ENCODE measurements at places on chromosomes 1 and 21.

DNA sequence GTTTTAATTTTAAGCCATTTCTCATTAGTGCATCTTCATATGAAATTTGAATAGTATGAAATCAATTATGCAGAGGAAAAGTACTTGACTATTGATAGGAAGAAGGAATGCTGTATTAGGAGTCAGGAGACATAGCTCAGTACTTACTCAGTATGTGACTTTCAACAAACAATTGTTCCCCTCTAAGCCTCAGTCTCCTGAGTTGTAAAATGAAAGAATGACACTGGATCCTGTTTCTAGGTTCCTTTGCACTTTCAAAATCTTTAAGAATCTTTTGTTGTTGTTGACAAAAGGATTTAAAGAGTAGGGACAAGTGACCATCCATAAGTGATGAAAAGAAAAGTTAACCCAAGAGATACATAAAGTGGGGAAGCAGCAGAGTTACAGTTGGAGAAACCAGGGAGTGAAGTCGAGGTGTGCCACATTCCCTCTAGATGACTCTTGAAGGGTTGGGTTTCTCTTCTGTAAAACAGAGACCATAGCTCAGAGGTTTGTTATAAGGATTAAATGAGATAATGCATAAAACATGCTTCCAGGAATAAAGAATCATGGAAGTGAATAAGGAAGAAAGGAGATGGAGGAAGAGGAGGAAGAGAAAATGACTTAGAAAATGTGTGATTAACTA lies 105.7 kb upstream of the KCNJ15 start:
- no peak for DNase-seq

GRCh38 chr1:88983791-88984559 lies 8.5 kb downstream of the KYAT3 start:
- peak; percentile 61 for DNase-seq

DNA sequence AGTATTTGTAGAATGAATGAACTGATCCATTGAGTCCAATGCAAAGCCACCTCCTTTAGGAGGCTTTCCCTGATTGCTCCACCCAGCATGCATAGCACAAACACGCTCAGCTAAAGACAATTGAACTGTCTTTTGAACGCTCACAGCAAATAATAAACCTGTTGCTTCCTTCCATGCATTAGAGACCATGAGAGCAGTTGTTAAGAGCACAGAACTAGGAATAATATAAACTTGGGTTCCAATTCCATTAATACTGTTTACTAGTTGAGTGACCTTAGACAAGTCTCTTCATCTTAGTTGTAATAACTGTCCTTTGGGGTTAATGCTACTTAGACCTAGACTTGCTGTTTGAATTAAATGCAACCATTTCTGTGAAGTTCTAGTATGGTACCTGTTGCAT lies 5.9 kb upstream of the MEF2D start:
- DNase-seq: no peak

DNA sequence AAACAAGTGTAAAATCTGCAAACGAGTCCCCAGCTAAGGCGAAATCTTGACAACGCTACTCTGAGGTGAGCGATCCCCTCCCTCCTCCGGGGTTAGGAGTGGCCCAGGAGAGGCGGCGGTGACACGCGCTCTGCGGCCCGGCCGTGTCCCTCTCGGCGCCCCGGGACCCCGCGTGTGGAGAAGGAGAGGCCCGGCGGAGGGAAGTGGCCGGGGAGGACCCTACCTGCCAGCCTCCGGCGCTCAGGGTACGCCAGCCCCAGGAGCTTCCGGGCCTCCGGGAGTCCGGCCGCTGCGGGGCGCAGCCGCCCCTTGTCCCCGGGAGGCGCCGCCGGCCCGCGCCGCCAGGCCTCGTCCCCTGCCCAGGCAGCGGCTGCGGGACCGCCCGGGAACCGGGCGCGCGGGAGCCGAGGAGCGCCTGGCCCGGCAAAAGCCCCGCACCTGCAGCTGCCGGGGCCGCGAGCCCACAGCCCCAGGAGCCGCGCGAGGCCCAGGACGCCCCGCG lies 543 bp downstream of the ABCB10 start:
- DNase-seq: no peak

DNA sequence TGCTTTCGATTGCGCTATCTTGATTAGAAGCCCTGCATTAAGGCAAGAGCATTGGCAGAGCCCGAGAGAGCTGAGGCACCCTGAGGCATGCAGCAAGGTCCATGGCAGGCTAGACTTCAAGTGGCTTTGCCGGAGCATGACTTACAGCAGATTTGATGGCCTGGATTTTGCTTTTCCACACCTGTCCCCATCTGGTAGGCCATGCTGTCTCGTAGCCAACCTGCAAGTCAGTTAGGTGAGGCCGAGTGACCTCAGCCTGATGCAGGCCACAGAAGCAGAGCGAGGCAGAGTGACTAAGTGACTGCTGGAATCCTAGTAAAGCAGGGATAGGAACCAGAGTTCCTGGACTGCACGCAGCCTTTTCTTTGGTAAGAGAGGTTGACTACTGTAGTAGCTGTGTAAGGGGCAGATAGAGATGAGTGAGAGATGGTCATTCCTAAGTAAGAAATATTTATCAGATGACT lies 148.9 kb downstream of the PBX1 start:
- no peak for DNase-seq

GRCh38 chr1:83901547-83902155 lies 97.3 kb downstream of the TTLL7 start:
- no peak for DNase-seq

DNA sequence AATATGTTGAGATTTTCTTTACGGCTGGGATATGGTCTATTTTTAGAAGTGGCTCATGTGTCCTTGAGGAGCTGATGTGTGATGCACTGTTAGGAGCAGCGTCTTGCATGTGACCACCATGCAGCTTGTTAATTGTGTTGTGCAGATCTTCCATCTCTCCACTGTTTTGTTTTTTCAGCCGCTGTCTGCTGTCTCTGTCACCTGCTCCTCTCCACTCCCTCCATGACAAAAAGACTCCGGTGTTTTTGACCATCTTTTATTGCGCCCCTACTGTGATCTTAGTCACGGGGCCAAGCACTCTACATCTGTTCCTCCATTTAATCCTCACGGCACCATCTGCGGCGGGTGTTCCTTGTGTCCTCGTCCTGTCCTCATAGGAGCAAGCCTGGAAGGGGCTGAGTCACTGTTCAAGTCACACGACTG lies 51.8 kb downstream of the ADARB1 start:
- DNase-seq: no peak

- no peak for DNase-seq
These were observed 17.6 kb downstream of the RABIF start for GRCh38 chr1:202871367-202871766.

DNA sequence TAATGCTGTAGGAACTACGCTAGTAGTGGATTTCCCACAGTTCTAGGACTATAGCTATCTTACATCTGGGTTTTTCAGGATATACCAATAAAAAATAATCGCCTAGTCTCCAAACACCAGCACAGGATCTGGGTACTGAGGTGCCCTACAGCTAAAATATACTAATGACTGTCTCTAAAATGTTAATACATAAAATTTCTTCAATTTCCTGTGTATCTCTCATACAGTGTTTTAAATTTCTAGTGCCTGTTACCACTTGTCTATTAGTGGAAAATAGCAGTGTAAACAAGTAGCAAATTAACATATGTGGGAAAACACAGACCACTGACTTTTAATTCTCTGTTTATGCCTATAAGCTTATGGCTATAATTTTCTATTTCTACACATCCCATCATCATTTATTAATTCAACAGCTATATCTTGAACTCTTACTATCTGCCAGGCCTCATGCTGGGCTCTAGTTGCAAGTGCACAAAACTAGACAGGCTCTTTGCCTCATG lies 16.1 kb upstream of the PTPN14 start:
- no peak for DNase-seq

- DNase-seq: no peak
These were observed 5.9 kb upstream of the MYOM3 start for GRCh38 chr1:24117722-24118409.

- DNase-seq: peak; percentile 10
These were observed 3.1 kb downstream of the RNF207 start for GRCh38 chr1:6208723-6209660.

- no peak for DNase-seq
These were observed 134.7 kb downstream of the PSMG1 start for GRCh38 chr21:39048574-39048973.

DNA sequence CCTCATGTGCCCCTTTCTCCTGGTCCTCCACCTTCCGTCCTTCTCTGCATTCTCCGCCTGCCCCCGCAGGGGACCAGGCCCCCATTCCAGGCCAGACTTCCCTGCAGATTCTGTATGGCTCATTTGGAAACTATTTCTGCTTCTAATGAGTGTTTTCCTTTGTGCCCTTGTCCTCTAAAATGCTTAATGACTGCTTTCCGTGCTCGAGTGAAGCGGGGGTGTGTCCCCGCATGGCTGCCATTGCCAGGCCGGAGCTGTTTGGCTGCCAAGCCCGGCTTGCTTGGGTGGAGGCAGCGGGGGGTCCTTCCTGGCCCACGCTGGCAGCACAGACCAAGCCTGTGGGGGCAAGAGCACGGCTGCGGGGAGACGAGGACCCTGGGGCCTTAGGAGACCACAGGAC lies 299.3 kb upstream of the VAMP3 start:
- peak; percentile 43 for DNase-seq

DNA sequence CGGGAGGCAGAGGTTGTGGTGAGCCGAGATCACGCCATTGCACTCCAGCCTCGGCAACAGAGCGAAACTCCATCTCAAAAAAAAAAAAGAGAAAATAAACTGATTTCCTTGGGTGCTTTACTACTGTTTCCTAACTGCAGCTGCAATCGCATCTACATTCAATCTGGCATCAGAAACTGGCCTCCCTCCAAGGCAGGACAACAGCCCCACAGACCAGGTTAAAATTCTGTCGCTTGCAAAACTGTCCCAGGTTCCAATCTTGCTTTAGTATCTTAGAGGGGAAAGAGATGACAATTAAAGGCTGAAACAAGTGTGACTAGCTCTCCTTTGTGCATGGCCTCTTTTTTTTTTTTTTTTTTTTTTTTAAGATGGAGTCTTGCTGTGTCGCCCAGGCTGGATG lies 32.4 kb upstream of the SLC25A33 start:
- no peak for DNase-seq

- DNase-seq: no peak
These were observed 72.1 kb downstream of the SKI start for GRCh38 chr1:2300004-2300771.

DNA sequence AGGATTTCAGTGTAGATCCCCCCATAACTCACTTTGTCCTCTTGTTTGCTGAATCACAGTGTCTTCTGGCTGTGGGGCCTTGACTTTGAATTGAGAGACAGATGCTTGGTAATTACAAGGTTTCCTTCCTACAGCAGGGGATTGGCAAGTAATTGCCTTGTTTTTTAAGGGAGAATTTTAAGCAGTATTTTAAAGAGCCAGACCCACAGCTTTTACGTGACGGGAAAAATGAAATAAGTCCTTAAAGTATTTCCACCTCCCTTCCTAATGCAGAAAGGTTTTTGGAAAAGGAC lies 41.0 kb downstream of the PGBD5 start:
- DNase-seq: no peak

GRCh38 chr21:38937286-38937790 lies 131.6 kb downstream of the ETS2 start:
- no peak for DNase-seq

DNA sequence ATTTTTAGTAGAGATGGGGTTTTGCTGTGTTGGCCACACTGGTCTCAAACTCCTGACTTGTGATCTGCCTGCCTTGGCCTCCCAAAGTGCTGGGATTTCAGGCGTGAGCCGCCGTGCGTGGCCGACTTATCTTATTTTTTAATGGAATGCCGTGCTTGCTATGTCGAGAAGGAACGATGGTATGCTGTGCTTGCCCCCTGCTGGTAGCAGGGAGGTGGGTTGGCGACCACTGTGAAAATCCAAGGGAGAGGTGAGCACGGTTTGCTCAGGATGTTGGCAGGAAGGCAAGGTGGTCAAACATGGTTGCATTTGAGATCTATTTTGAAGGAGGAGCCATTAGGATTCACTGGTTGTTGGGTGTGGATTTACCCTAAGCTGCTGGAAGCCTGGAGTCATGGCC lies 45.8 kb upstream of the RCC2 start:
- DNase-seq: no peak

GRCh38 chr1:221921936-221922335 lies 180.0 kb upstream of the DUSP10 start:
- DNase-seq: no peak

DNA sequence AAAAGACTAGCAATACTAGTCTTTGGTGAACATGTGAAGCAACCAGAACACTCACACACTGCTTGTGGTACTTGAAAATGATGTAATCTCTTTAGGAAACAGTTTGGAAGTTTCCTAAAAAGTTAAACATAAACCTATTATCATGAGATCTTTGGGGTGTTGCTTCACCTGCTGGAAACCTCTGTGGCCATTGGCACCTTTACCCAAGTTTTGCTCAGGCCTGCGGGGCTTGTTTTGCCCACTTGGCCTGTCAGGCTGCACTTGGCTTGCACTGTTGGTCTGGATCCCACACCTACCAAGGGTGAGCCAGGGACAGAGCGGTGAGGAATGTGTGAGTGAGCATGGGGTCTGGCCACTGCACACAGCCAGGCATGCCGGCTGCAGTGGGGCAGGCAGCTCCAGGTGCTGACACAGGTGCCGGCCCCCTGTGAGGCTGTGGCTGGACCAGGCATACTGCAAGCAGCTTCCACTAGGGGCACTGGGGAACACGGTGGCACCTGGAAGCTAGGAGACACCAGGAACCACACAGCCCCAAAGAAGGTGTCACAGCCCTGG lies 14.4 kb upstream of the FNBP1L start:
- DNase-seq: no peak

DNA sequence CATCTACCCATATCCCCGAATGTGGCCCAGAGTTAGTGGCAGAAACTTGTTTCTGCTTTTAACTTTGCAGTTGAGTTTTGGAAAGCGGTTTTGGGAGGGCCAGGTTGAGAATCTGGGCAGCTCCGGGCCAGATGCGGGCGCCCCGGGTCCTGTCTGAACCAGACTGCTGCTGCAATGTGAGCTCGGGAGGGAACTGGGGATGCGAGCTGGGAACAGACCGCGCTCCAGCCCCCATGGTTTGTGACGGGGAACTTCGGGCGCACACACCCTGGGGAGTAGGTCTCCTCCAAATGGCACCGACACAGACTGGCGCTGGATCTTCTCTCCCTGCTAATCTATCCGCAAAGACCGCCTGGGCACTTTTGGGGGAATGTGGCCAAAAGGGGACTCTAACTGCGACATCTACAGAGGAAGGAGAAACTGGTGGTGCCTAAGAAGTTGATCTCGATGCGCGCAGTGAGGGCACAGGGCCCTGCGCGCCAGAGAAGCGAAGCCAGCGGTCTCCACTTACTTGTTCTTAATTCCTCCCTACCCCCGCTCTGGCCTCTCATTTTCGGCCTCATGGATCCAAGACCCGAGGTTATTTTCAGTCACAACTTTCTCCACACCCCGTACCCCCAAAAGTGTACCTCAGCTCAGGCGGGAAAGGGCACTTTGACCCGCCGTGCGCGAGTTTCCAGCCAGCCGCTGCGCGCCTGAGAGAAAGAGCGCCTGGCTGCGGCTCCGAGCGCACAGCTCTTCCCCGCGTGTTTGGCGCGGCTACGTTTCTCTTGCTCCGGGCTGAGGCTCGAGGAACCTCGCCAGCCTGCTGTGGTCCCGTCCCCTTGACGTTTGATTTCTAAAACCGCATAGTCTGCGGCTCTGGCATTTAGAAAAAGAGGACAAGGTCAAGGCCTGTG lies 411.0 kb upstream of the ESRRG start:
- no peak for DNase-seq

GRCh38 chr1:220137019-220137786 lies 43.3 kb downstream of the IARS2 start:
- peak; percentile 30 for DNase-seq

- DNase-seq: no peak
These were observed 232.8 kb upstream of the PTBP2 start for GRCh38 chr1:96488777-96489176.

Measured in skin of body (tissue), 3 donors.